ENCODE measurements at places on chromosomes 4 and X.

GRCh38 chr4:9916346-9916745 is 105.0 kb downstream of the SLC2A9 start:
- no peak for DNase-seq

DNA sequence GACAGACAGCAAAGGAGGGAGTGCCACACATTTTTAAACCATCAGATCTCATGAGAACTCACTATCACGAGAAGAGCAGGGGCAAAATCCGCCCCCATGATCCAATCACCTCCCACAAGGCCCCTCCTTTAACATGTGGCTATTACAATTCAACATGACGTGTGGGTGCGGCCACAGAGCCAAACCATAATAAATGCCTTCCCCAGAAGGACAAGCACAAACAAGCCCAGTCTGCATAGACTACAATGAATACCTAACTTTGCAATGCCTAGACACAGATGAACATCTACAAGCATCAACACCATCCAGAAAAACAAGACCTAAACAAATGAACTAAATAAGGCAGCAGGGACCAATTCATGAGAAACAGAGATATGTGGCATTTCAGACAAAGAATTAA is 12.3 kb downstream of the ETDA start:
- no peak for DNase-seq

- peak; percentile 16 for DNase-seq
These were observed 164.0 kb downstream of the SH3KBP1 start for GRCh38 chrX:19723427-19723826.

DNA sequence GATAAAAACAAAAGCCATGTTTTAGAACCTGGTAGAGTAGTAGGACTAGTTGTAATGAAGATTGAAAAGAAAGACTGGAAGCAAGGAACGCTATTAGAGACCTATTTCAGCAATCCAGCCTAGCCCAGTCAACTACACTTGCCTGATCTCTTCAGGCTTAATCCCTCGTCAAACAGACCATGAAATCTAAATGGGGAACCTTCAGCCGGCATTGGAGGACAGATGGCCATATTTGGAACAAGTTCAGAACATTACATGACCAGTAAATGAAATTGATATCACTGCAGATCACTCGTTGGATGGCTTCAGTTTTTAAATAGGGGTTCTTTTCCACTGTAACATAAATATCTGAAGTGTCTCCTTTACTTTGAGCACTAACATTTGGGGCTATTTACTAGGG is 84.8 kb upstream of the WDR44 start:
- DNase-seq: no peak

- DNase-seq: no peak
These were observed 133.3 kb downstream of the SPCS3 start for GRCh38 chr4:176453079-176453478.

- no peak for DNase-seq
These were observed 22.8 kb downstream of the GPRIN3 start for GRCh38 chr4:89284828-89285227.

DNA sequence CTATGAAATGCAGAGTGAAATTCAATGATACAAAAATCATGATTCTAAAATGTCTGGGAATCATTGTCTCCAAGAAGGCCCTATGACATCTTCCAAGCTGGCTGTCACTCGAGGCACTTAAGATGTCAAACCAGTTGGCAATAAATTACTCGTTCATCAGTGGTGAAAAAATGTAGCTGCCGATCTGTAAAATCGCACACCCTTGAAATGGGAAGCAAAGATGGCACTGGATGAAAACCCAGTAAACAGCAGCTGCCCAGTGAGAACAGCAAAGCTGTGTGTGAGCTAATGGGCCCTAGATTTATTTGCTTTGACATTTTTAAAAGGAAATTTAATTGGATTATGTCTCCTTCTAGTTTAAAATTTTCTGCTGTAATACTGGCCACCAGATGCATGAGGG is 181.9 kb upstream of the NDP start:
- DNase-seq: no peak

DNA sequence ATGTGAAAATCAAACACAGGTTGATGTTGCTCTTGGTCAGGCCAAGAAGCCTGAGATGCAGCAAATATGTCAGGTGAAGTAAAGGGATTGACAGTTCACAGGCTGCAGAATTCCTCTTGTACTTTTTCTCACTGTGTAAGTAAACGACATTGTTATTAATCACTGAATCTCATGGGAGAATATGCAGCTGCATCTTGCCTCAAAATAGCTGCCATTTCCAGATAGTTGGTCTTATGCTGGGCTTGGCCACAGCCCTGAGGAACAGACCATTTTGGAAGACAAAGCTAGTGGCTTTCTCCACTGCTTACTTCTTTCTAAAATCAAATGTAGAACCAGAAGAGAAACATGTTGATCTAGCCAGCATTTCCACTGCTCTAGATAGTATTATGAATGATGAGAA is 403.4 kb upstream of the NR3C2 start:
- no peak for DNase-seq

- peak; percentile 36 for DNase-seq
These were observed 59.7 kb upstream of the WDR44 start for GRCh38 chrX:118286066-118286762.

DNA sequence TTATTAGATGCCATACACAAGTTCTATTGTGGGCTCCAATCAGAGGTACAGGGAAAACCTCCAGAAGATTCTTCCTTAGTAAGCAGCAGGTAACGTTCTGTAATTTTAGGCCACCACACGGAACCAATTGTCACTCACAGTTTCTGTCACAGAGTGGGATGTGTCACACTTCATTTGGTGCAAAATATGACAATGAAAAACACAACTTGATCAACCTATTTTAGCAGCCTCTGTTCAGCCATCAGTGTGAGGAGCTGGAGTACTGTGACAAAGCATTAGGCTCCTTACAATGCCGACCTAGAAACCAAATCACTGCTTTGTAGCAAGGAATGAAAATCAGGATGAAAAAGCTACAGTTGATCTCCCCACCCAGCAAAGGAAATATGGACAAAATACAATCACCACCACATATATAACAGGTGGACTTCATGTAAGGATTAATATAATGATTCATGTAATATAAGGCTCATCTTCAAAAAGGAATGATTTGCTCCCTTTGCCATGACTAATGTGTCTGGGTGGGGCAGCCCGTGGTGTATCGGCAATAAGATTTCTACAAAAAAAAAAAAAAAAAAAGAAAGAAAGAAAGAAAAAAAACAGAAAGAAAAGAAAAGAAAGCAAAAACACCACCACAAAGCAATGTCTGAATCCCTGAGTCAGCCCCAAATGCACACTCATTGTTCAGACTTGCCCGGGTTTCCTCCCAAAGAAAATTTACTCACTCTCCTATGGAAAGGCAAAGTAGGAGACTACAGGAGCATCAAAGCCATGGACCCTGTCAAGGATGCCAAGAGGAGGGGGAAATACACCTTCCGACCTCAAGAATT is 36.0 kb downstream of the SLC9A7 start:
- DNase-seq: no peak

DNA sequence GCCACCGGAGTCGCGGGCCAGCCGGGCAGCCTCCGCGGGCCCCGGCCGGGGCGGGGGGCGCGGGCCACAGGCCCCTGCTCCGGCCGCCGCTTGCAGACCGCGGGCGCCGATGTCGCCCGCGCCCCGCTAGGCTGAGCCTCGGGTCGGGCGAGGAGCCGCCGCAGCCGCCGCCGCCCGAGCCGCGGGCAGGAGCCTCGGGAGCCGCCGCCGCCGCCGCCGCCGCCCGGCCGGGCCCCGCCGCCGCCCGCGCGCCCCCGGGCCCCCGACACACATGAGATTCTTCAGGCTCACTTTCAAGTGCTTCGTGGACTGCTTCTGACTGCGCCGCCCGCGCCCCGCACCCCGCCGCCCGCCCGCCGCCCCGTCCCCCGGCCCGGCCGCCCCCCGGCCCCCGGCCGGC is 345 bp downstream of the SLC6A8 start:
- DNase-seq: no peak

DNA sequence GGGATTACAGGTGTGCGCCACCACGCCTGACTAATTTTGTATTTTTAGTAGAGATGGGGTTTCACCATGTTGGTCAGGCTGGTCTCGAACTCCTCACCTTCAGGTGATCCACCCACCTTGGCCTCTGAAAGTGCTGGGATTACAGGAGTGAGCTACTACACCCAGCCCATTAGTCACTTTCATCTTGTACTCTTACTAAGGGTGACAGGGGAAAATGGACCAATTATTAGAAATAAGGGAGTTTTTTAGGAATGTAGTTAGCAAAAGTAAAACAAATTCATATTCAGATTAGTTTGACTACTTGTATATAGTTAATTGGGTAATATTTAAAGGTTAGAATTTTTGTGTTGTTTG is 26.1 kb downstream of the SMARCA5 start:
- DNase-seq: no peak

DNA sequence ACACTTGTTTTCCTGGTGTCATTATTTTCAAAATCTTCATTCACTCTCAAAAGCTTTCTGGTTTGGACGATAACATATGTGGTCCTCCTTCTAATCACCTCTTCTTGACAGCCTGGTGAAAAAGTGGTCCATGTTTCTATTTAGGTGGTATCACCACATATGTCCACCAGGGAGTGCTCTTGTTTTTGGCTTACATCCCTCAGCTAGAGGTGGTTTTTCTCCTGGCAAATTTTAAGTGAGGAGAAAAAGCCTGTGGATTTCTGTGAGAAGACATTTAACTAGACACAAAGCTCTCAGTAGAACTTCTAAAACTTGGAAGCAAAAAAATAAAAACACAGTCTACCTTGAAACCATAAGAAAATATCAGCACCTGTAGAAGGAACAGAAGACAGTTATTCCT is 58.0 kb upstream of the FRMPD4 start:
- DNase-seq: peak; percentile 35

DNA sequence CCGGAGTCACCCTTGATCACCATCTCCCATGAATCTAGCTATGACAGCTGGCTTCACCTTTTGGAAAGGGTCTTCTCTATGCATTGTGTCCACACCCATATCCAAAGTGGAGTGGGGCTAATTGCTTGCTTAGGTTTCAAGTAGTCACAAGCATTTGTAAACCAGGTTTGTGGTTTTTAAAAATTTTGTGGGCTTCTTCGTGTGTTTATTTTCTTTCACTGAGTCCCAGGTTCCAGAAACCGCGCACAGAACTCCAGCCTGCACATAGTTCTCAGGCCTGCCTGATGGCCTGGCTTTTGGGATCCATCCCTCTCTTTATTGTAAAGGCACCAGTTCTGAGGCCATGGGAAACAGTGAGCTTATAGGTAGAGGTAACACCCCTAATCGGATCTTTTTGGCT is 70.2 kb upstream of the TLR3 start:
- no peak for DNase-seq

GRCh38 chr4:534576-535151 is 35.7 kb downstream of the PIGG start:
- no peak for DNase-seq

DNA sequence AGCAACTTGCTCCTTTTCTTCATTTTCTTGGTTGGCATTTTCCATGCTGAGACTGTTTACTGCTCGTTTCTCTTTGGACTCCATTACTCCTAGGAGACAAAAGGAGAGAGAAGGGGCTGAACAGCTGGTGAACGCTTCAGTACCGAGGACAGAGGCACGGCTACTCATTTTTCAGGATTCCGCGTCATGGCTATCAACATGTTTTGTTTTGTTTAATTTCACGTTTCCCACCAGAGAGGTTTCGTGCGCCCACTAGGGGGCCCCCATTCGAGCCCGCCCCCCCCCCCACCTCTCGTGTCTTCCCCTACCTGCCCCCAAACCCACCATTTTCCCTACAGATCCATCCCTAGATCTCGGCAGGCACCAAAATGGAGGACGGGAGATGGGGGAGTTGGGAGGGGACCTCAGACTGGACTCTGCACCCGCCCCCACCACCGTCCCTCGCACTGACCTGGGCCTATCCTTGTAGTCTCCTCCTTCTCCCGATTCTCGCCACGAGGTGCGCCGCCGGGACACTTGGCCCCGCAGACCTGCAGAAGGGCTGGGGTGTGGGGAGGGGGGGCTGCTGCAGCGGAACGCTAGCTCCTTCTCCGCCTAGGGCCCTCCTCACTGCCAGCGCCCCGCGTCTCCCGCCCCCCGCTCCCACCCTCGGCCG is 653 bp downstream of the BEX1 start:
- DNase-seq: peak; percentile 3

- peak; percentile 13 for DNase-seq
These were observed 426.7 kb downstream of the RPA4 start for GRCh38 chrX:97310373-97310772.

- no peak for DNase-seq
These were observed 40.8 kb downstream of the EVC start for GRCh38 chr4:5751666-5752375.

DNA sequence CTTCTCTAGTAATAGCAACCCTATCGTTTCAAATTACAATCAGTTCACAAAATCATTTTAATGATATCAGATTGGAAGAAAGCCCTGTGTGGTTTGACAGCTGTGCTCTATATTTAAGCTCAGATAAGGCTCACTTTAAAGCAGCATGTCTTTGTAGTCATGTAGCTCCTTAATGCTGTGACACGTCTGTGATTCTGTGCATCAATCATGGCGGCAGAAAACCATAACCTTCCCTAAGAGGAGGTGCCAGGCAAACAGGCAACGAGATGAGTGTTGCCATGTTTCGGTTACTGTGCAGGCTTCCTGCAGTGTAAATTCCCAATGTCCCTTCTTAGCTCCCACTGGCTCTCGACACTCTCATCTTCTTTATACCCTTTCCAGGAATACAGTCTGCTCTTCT is 212.7 kb downstream of the GRID2 start:
- no peak for DNase-seq

GRCh38 chrX:150482537-150483206 is 85.7 kb upstream of the MTM1 start:
- DNase-seq: peak; percentile 60

DNA sequence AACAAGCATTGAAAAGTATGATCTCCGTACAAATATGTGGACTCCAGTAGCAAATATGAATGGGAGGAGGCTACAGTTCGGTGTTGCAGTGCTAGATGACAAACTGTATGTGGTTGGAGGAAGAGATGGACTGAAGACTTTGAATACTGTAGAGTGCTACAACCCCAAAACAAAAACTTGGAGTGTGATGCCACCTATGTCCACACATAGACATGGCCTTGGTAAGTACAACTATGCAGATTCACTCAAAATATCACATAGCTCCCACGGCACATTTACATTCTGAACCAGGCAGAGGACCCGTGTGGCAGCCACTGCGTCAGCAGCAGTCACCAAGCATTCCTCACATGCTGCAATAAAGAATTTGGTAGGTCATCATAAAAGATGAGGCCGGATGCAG is 41.3 kb downstream of the KLHL5 start:
- no peak for DNase-seq

GRCh38 chrX:51697397-51697796 is 12.9 kb upstream of the CENPVL1 start:
- no peak for DNase-seq

GRCh38 chr4:40205259-40206198 is 8.7 kb downstream of the RHOH start:
- DNase-seq: no peak

GRCh38 chrX:71181558-71181909 is 36.9 kb downstream of the NLGN3 start:
- no peak for DNase-seq

DNA sequence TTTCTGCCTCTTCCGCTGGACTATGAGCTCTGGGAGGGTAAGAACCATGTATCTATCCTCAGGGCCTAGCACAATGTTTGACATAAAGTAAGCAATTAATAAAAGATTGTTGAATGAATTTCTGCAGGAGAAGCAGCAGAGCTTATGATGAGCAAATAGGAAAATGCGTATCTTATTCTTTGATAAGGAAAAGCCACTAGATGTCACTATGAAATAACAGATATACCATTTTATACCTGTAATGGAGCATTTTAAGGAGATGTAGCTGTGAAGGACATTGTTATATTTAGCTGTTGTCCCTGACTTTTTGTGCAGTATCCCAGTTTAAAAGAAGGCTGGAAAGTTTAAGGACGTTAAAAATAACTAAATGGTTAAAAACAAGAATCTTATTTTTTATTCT is 147.2 kb upstream of the MBNL3 start:
- DNase-seq: no peak

- DNase-seq: no peak
These were observed 340.3 kb upstream of the GRID2 start for GRCh38 chr4:91963486-91963885.

Measured in Caki2 (cell line).